ENCODE measurements at places on chromosomes 5 and 9.

- DNase-seq, result no peak
Measured at GRCh38 chr9:76352026-76352620, 42.1 kb downstream of the RFK start.

- DNase-seq, result no peak
Measured at GRCh38 chr9:37693260-37693659, 42.5 kb downstream of the FRMPD1 start.

DNA sequence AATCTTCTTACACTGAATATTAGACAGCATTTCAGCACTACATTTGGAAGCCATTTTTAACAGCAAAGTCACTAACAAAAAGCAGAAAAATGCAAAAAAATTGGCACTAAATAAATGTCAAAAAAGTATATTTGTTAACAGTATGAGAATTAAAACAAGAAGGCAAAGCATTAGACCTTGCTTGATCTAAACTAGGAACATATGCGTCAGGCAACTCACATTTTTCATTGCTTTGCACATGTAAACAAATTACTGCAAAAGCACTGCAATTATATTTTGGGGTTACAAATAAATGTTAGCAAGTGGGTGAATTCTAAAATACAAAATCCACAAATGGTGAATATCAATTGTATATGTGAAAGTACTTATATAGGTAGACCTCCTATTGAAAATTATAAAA is 49.0 kb upstream of the RAPGEF6 start:
- no peak for DNase-seq

- no peak for DNase-seq
Measured at GRCh38 chr9:125831054-125831453, 83.9 kb downstream of the PBX3 start.

DNA sequence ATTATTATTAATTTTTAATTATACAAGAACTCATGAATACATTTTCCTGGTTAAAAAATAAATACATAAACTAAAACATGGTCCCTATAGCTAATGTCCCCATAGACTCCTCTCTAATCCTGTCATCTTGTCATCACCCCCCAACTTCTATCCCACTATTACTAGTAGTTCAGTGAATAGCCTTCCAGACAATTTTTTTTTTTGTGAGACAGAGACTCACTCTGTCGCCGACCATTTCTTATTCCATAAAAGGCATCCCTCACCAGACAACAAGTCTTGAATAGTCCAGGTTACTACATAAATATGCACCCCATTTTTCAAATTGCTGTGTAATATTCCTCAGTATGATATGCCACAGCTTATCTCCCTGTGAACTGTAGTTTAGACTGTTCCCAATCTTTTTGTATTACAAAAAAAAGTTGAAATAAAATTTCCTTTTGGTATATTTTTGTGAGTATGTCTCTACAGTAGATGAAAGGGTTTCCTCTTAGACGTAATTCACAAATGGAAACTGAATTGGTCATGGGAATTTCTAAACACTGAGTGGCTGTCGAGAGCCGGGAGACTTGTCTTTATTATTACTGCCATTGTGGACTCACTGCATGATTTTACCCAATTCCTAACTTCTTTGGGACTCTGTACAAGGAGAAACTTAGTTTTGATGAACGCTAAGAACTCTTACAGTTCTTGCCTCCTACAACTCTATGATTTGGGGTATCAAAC is 6.4 kb upstream of the ABLIM3 start:
- DNase-seq, result no peak

Data from activated CD8-positive, alpha-beta memory T cell treated with anti-CD3 and anti-CD28 coated beads, Interleukin-2, amount 10 ng/mL, durations not matched to agents 7 days and 5 days (primary cell).